ENCODE measurements at places on chromosomes 11 and 22.

DNA sequence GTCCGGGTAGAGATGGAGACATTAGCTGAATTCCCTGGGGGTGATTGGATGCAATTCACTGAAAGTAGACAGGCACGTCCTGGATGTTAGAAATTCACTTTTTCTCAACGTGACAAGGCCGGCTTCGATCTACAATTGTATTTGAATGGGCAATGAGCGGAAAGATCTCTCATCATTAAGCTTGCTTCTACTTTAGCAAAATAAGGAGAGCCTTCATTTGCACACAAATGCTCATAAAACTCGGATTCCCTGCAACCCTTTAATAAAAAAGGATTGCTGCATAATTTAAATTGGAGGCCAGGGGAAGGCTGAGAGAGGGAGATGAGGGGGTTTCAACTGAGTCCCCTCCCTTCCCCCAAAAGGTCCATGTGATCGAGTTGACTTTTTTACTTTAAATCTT lies 10.6 kb upstream of the PAX6 start:
- DNase-seq, result no peak

GRCh38 chr11:19511413-19512183 lies 201.0 kb upstream of the NAV2 start:
- no peak for DNase-seq

GRCh38 chr11:103234974-103235373 lies 125.7 kb downstream of the DYNC2H1 start:
- DNase-seq, result no peak

DNA sequence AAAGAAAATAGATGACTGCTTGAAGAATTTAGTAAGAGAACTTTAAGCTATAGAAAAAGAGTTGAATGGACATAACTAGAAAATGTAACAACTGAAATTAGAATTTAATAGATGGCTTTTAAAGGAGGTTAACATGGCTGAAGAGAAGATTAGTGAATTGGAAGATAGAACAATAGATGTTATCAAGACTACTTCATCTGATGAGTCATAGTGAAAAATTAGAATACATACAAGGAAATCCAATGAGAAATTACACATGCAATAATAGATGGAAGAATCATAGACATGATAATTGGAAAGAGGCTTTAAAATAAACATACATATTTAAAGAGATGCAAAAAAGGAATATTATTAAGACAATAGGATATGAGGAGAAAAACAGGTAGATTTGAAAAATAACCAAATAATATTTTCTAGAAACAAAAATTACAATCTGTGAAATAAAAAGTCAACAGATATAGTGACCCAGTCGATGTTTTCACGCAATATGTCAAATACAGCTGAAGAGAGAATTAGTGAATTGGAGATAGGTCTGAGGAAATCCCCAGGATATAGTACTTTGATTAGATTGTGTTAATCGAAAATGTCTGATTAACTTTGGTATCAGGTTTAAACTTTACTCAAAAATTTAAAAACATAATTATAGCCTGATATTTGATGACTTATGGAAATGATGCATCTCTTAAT lies 28.2 kb downstream of the CAT start:
- no peak for DNase-seq

- DNase-seq, result no peak
These were observed 111.7 kb downstream of the ADAMTS15 start for GRCh38 chr11:130560000-130560780.

DNA sequence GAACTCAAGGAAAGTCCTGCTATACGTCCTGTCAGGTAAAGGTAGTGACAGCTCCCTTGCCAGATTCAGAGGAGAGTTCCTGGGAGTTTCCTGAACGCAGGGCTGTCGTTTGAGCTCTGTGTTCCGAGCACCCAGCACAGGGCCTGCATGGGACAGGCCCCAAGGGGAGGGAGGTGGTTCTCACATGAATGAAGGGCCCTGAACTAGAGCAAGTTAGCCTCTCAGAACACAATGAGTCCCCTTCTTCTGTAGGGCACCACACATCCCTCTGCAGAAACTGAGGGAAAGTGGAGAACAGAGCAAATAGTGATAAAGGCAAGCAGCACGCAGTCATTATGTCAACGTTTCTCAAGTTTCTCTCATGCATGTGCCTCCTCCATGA lies 35.3 kb downstream of the NEU3 start:
- DNase-seq, result no peak

GRCh38 chr11:68583041-68583446 lies 101.3 kb upstream of the GAL start:
- no peak for DNase-seq

- no peak for DNase-seq
These were observed 21.3 kb downstream of the GRIK4 start for GRCh38 chr11:120532832-120533196.

- no peak for DNase-seq
These were observed 333.1 kb downstream of the BRD1 start for GRCh38 chr22:49494555-49494954.

- no peak for DNase-seq
These were observed 27.1 kb upstream of the STK33 start for GRCh38 chr11:8621147-8621546.

GRCh38 chr11:111735262-111736116 lies 30.7 kb downstream of the PPP2R1B start:
- DNase-seq, result no peak

GRCh38 chr11:518463-519202 lies 11.6 kb upstream of the RNH1 start:
- DNase-seq, result peak; percentile 87

DNA sequence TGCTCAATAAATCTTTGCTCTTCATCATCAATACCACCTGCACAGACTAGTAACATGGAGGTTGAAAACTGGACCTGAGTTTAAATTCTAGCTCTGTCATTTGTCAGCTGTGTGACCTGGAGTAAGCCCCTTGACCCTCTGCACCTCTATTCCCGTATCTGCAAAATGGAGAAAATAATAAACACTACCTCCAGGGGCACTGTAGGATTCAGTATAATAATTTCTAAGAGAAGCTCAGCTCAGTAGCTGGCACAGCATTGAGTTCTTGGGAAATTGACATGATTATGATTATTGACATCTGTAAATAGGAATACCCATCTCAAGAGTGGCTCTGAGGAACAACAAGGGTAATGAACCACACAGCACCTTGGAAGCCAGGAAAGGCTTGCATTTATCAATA lies 78.4 kb downstream of the MN1 start:
- DNase-seq, result no peak

GRCh38 chr22:44807232-44807631 lies 54.9 kb downstream of the ARHGAP8 start:
- DNase-seq, result no peak

DNA sequence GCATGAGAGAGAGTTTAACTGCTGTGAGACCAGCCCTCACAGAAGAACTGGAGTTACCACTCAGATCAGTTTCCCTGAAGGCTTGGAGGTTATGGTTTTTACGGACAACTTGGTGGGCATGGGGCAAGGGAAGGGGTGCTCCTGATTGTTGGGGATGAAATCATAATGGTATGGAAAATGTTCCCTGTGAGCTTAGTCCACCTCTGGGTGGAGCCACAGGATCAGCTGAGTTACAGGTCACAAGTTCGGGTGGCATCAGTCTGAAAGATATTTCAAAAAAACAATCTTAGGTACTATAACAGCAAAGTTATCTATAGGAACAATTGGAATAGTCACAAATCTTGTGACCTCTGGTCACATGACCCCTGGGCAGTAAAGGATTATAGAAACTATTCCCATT lies 162.9 kb downstream of the DLG2 start:
- no peak for DNase-seq

DNA sequence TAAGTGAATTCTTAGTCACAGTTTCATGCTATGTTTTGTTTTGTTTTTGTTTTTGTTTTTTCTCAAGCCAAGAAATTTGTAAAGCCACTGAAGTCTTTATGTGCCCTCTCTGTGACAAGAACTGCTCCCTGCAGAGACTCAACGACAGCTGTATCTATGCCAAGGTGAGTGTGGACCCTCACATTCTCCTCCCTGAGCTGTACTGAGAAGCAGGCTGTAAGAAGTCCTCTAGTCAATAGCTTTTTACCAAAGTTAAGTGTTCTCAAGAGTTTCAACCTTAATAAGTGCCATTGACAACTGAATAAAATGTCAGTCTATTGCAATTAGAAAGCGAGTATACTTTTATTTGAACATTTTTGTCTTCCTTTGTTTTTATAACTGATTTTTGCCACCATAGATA lies 18.9 kb downstream of the MUC15 start:
- no peak for DNase-seq

DNA sequence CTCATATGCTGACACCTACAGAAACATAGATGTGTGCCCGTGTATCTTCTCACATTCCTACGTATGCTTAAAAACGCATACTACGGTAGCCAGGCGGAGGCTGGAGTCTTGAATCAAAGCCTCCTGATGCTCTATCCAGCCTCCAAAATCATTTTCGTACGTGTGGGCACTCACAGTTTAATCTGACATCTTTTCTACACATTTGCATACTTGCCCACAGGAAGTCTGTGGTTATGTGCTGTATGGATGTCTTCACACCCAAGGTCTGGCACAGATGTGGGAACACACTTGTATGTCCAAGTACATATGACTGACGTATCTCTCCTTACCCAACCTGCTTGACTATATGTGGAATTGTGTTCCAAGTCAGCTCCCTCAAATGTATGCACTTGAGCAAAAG lies 561.8 kb upstream of the CADM1 start:
- DNase-seq, result no peak

GRCh38 chr11:133988686-133989410 lies 32.1 kb upstream of the IGSF9B start:
- no peak for DNase-seq

GRCh38 chr11:95565724-95566141 lies 223.8 kb downstream of the FAM76B start:
- DNase-seq, result no peak

DNA sequence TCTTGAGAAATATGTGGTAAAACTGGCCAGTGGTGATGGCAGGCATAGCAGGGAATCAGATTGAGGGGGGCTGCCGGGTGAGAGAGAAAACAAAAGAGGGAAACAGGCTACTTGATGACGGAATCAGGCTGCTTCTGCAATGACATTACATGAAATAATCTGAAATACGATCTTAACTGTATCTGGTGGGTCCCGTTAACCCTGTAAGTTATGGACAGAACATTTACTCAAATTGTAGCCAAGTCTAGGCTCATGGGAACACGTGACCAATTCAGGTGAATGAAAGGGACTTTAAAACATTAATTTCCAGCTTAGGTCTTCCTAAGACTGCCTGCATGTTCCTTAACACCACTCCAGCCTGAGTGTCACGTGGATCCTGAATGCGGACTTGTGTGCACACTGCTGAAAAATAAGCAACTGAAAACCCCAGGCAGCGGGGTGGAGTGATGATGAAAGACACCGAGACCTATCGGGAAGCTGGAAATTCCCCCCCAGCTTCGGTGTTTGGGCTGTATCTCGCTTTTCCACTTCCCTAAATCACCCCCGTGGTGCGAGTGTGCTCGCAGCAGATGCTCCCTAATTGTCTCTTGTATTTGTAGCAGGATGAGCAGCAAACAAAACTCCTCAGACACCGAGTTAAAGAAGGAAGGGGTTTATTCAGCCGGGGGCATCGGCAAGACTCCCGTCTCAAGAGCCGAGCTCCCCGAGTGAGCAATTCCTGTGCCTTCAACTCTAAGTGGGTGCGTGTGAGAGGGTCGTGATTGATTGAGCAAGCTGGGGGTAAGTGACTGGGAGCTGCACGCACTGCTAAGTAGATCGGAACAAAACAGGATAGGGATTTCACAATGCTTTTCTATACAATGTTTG lies 145.0 kb upstream of the GRK3 start:
- DNase-seq, result no peak

DNA sequence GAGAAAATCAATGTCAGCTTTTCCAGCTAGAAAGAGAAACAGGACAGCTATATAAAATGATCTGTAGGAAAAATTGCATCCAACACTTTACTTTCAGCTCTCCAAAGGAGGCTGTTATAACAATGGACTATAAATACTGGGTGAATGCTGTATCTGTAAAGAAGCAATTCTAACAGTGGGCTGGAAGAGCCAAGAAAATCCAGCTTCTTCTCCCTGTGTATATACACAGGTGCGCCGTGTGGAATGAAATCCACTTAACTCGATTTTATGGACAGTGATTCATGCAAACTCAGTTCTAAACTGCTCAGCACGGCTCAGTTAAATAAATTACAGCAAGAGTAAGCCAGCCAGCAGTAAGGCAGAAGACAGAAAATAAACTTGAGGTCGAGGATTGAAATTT lies 32.5 kb upstream of the LMO2 start:
- no peak for DNase-seq
